ENCODE measurements at places on chromosomes 5 and 9.
A peak's percentile ranks its signal among the peaks of the same experiment; 100 is the strongest.

GRCh38 chr5:142998316-142999020 is 228.3 kb downstream of the ARHGAP26 start:
- DNase-seq: no peak

- peak; percentile 44 for DNase-seq
These were observed 81.9 kb downstream of the EBF1 start for GRCh38 chr5:159017786-159018185.

DNA sequence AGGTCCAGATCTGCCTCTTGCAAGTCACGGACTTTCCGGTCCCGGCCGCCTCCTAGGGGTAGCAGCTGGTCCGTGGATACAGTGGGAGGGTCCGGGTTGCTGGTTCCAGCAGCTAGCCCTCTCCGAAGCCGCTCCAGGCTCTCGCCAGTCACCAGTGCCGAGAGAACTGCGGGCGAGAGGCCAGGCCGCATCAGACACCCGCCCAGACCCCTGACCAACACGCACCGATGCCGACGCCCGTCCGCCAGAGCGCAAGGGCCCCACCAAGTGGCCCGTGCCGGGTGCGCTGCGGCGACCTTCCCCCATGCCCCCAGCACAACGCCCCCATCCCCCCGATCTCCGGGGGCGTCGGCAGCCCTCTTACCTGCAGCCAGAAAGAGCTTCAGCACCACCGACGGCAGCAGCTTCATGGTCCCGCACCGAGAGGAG is 470 bp downstream of the HBEGF start:
- DNase-seq: peak; percentile 23

- DNase-seq: no peak
These were observed 315.2 kb downstream of the PSAT1 start for GRCh38 chr9:78612091-78612490.

DNA sequence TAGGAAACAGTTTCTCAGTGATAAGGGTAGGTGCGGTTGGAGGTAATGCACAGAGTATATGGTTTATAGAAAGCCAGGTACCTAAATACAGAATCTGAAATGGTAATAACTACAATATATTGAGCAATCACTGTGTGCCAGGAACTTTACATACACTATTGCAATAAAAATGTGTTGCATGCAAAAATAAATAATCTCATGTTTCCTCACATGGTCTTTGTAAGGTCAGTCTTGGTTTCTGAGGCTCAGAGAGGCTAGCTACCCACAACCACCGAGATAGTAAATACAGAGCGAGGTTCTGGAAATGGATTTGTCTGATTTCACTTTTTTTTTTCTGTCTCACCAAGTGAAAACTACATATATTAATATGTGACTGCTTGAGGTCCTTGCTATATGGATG is 128.9 kb downstream of the CAMK4 start:
- DNase-seq: no peak

DNA sequence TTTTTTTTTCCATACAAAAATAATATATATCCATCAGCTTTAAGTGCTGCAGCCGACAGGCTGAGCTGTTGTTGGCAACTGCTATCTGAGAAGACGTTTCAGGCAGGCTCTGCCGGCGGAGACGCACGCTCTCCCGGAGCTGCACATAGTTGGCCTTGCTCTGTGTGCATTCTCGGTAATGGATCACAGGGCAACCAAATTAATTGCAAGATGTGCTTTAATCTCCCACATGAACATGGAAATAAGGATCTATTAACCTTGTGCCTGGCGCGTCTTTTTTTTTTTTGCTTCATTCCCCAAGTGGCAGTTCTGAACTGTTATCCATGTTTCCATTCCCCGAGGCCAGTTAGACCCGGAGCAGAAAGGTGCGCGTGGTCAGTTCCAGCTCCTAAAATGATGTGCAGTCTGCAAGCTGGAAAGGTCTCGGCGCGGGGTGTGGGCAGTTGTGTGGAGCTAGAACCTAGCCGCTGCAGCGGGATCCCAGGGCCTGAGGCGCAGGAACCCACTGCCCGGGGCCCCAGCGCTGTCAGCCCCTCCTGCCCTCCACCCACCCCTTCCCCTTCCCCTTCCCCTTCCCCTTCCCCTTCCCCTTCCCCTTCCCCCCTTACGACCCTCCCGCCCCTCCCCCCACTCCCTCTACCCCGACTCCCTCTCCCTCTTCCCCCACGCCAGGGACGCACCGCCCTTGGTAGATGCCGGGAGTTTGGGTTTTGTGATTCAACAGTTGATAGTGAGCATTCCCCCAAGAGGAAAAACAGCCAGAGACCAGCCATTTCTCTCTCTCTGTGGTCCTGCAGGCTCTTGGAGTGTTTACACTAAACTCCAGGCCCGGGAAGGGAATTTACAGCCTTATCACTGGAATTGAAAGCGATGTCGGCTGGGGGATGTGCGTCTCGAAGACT is 137.8 kb downstream of the CEP120 start:
- DNase-seq: no peak

- DNase-seq: no peak
These were observed 49.7 kb downstream of the ACTBL2 start for GRCh38 chr5:57432876-57433275.

GRCh38 chr5:102961671-102962070 is 158.3 kb downstream of the GIN1 start:
- no peak for DNase-seq

- peak; percentile 37 for DNase-seq
These were observed 828 bp downstream of the ZSWIM6 start for GRCh38 chr5:61332851-61333320.

GRCh38 chr5:62574599-62574998 is 4.0 kb upstream of the LRRC70 start:
- DNase-seq: no peak

GRCh38 chr5:56183506-56183905 is 49.6 kb downstream of the ANKRD55 start:
- DNase-seq: peak; percentile 89

- DNase-seq: no peak
These were observed 39.7 kb upstream of the IL7R start for GRCh38 chr5:35816881-35817521.

DNA sequence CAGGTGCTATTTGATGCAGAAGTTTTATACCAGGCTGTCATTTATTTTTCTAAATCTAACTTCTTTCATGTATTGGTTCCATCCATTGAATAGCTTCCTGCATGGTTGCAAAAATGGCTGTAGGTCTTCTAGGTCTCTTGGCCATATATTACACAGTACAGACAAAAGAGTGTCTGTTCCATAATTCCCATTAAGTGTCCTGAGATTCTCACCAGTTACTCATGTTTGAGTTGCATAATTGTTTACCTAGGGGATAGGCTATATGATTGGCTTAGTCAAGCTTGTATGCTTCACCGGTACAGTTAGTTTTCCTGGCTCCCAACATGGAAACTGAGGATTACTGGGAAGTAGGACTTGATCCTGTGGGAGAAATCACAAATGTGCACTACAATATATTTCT is 399.4 kb upstream of the NUDT12 start:
- no peak for DNase-seq

DNA sequence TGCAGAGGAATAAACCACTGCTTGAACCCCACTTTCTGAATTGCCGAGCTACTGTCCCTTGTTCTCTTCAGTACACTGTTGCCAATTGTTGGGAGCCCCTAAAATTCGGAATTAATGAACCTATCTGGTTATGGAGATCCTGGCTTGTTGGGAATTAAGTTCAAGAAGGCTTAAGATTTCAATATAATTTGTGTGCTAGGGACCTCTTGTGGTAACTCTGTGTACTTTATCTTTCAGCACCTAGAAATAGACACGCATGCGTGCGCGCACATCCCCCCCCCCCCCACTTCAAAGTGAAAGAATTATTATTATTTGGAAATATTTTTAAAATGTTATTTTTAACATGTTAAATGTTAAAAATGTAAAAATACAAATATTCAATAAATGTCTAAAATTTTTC is 53.3 kb upstream of the FAM169A start:
- peak; percentile 32 for DNase-seq

DNA sequence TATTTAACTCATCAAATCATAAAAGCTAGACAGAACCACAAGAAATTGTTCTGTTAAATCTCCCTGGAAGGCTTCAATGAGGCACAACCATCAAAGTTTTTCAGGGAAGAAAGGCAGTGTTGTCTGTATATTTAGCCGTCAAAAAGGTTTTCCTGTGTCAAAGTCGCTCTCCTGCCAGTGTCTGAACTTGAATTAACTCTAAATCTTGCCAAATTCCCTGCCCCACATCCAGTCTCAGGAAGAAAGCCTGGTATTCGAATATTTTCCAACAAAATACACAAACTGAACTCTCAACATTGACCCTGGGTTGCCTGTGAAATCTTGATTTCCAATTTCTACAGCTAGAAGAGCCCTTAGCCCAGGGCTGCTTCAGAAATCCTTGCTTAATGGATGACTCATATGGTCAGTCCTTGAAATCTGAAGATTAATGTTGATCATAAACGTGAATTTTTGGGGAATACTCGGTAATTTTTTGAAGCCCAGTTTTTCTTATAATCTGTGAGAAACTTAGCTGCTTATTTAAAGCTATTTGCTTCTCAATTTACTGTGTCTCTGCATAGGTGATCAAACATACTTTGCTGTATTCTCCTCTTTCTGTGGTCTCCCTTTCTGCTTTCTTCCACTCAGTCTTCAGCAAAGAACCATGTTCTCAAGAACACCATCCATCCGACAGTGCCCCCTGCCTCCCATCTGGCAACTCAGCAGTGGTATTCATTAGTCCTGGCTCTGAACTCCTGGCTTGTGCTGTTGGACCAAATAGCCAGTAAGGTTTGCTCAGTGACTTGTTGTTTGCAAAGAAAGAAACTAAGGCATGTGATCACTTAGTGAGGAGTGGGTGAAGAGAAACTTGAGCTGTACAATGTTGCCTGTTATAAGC is 58.9 kb downstream of the NREP start:
- DNase-seq: no peak

- DNase-seq: no peak
These were observed 98.8 kb upstream of the NFIL3 start for GRCh38 chr9:91522481-91522880.

DNA sequence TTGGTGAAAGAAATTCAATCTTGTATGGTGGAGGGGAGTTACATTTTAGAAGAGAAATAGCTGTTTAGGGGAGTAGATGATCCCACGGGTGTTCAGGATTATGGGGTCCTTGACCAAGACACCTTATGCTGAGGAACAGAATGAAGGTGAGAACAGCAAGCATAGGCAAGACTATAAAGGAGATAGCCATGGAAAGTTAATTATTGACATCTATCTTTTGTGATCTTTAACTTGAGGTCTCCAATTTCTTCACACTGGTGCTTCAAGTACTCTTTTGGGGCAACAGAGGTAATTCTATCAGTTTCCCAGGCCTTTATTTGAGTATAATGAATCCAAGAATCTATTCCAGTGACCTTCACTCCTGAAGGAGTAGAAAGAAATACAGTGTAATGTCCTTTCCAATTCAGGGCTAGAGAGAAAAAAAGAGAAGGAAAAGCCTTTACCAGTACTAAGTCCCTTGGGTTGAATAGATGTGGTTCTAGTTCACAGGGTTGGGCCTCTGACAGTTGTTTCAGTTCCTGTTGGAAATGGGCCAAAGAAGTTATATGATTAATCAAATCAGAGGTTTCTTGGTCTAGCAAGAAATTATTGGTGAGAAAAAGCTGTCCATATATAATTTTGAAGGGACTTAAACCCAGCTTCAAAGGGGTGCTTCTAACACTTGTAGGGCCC is 2104.1 kb upstream of the ACO1 start:
- DNase-seq: no peak

DNA sequence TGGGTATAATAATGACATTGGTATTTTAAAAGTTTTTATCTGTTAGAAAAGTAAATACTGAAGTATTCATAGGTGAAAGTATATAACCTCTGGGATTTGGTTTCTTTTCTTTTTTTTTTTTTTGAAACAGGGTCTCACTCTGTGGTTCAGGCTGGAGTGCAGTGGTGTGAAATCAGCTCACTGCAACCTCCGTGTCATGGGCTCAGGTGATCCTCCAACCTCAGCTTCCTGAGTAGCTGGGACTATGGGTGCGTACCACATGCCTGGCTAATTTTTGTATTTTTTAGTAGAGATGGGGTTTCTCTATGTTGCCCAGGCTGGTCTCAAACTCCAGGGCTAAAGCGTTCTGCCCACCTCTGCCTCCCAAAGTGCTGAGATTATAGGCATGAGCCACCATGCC is 7.2 kb downstream of the HSDL2 start:
- DNase-seq: no peak

DNA sequence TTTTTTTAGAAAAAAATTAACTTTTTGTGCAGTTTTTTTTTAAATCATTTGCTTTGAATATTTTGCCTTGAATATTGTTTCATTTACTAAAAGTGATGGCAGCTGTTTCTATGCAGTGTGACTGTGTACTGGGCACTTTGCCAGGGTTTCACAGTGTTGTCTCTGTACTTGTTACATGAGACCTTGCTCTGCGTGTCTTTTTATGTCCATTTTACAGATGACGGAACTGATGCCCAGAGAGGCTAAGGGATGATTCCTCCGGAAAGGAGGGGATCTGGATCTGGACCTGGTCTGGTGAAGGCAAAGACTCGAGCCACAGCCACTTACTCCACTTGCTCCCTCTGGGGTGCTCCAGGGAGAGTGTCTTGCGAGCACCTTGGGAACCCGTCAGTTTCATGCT is 124.8 kb upstream of the PTCH1 start:
- no peak for DNase-seq

DNA sequence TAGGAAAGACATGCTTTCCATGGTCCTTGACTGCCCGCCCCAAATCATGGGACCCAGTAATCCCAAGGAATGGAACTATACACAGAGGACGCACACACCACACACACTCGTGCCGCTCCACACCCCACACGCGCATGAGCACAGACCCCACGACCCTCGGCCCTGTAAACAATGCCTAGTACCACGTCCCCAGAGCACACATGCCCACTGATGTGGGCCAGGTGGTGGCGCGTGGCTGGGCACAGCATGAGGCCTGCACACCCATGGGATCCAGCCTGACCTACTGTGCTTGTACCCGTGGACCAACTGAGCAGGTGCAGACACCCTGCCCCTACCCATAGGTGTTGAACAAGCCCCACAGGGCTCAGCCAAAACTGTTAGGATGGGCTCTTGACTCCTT is 739 bp downstream of the DBH start:
- DNase-seq: no peak

DNA sequence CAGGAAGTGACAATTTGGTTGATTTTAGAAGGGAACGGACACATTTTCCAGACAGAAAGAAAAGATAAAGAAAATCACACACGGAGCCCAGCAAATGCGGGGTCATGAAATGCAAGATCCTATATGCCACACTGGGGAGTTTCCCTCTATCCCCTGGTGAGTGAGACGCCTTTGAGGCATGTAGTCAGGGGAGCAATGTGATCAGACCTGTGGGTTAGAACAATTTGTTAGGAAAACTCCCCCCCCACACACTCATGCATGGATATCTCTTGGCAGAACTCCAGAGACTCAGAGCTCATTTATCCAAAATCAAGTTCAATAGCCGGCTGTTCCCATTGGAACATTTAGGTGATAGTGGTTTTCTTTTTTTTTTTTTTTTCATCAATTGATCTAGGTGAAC is 71.7 kb upstream of the TRIO start:
- DNase-seq: no peak

- DNase-seq: no peak
These were observed 59.0 kb upstream of the BOD1 start for GRCh38 chr5:173675287-173675996.

GRCh38 chr5:147844846-147845245 is 13.4 kb upstream of the SPINK1 start:
- no peak for DNase-seq

- DNase-seq: no peak
These were observed 175.3 kb downstream of the RFK start for GRCh38 chr9:76218886-76219445.

- DNase-seq: no peak
These were observed 12.3 kb upstream of the IFNK start for GRCh38 chr9:27511771-27512170.

GRCh38 chr9:114371343-114371944 is 16.3 kb downstream of the AKNA start:
- DNase-seq: no peak

GRCh38 chr9:114274217-114274616 is 48.7 kb upstream of the ORM1 start:
- no peak for DNase-seq
